ENCODE measurements at places on chromosomes 11 and 22.

GRCh38 chr11:77155082-77155475 lies 27.0 kb downstream of the MYO7A start:
- no peak for DNase-seq

DNA sequence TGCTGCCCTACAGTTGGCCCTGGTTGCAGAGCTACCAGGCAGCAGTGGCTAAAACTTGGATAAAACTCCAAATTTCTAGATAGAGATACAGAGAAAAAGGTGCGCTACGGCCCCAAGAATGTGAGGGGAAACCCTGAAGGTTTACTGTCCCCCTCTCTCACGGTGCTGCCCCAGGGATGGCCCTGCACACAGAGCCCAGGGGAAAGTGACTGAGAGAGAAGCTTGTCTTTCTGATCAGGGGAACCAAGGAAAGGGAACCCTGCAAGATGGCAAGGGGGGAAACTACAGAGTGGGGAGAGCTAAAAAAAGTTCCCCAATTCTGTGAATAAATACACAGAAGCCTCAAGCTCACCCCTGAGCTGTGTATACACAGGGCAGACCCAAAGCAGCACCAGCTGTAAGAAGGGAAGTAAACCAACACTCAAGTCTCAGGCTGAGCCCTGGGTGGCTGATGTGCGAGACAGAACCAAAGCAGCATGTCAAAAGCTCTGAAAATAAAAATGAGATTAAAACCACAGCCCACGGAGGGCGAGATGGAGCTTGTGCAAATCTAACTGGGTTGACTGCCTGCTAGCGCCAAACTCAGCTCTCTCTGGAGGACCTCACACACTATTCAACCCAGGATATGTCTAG lies 22.1 kb downstream of the GNB1L start:
- no peak for DNase-seq

GRCh38 chr11:15967966-15968365 lies 388.4 kb downstream of the SOX6 start:
- peak; percentile 33 for DNase-seq

DNA sequence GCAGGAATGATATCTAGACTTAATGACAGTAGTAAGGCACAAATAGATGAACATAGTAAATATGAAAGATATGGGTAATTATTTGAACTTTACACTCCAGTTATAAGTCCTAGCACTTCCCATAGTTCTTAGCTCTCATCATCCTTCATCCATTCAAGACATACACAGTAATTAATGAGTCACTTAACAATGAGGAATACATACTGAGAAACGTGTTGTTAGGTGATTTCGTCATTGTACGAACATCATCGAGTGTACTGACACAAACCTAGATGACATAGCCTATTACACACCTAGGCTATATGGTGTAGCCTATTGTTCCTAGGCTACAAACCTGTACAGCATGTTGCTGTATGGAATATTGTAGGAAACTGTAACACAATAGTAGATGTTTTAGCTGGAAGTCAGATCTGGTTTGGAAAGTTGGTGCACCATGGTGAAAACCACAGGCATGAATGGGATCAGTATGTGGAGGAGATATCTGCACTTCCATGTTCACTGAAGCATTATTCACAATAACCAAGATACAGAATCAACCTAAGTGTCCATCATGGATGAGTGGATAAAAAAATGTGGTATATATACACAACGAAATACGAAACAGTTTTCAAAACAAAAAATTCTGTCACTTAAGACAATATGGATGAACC lies 229.9 kb upstream of the PITPNB start:
- peak; percentile 16 for DNase-seq

- no peak for DNase-seq
These were observed 83.7 kb downstream of the FAT3 start for GRCh38 chr11:92308366-92308765.

- DNase-seq = no peak
These were observed 91.7 kb upstream of the OR4B1 start for GRCh38 chr11:48124880-48125279.

DNA sequence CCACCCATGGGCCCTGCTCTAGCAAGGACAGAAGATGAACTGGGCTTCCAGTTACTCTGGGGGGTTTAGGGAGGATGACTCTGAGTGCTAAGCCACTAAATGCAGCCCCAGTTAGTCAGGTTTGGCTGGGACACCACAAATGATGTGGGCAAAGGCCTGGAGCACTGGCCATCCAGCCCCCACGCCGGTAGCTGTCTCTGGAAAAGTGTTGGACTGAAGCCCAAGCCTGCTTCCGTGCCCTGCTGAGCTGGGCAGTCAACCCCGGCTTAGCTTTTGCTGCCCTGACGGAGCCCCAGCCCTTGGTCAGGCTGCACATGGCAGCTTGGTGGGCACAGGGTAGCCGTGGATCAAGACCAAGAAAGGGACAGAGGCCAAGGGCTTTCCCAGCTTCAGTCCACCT lies 5.7 kb upstream of the GSTP1 start:
- DNase-seq = no peak

DNA sequence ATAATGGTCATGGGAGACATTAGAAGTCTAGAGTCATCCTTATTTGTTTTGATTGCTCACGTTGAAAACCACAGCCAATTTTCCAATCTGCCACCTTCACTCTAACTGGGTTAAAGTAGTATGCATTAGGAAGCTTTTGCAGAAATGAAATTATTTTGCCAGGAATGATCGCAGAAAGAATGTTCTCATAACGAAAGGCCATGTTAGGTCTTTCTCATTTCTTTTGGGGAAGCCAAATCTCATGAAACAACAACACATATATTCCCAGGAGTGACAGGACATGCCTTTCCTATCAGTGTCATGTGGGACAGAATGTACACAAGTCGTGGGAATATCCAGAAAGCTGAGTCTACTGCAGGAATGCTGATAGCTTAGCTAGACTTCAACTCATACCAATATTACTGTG lies 386.3 kb downstream of the AASDHPPT start:
- no peak for DNase-seq

DNA sequence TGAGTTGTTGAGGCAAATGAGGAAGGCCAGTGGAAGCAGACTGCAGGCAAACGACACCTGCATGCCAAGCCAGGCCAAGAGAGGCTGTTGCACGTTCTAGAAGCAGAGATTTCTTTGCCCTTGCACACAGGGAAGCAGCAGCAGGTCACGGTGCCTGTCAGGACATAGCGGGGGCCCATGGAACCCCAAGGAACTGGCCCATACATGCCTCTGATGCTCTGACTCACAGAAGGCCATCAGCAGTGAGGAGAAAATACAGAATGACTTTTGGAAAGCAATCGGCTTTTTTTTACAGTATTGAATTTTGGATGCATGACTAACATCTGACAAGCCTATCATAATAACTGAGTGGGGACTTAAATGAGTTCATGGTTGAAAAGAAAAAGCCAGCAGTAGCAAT lies 123.9 kb downstream of the MPPED1 start:
- no peak for DNase-seq

- no peak for DNase-seq
These were observed 772.0 kb downstream of the ETS1 start for GRCh38 chr11:127815331-127815730.

- DNase-seq = no peak
These were observed 765.4 kb upstream of the ANO3 start for GRCh38 chr11:25566298-25567200.

DNA sequence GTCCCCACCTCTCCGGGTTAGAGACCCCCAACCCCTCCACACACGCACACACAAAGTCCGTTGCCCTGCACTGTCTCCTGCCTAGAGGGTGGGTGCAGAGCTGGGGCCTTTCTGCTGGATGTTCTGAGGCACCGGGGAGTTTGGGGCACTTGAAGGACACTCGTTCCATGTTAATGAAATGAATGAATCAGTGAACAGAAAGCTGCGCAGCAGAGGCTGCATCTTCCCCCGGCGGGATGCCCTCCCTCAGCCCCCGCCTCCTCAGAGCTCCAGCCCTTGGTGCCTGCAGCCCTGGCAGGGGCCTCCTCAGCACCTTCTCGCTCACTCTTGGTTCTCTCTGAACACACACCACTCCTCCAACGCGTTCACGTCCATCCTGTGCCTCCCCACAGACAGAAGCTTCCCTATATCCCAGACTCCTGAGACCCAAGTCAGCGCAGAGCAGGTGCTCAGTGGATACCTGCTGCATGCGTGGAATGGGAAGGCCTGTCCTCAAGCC lies 611.9 kb downstream of the TBC1D22A start:
- no peak for DNase-seq

GRCh38 chr11:14669958-14670357 lies 26.4 kb downstream of the PDE3B start:
- DNase-seq = no peak

DNA sequence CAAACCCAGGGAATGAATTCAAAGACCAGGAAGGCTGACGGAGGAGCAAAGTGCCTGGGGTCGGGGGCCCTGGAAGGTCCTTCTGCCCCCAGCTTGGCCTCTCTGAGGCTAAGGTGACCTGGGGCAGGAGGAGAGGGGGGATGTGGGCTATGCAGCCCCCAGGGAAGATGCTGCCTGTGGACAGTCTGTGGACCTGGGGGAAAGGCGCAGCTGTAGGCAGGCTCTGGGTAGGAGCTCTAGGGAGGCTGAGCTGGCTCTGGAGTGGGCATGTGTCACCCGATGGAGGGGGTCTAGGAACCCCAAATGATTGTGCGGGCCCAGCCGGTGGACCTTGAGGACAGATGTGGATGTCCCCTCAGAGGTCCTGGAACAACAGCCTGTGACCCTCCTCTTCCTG lies 42.8 kb downstream of the WNT7B start:
- DNase-seq = no peak

GRCh38 chr11:65386307-65387140 lies at the start of gene FRMD8:
FRMD8 (plus strand) TSS chr11:65386637; CDS start chr11:65387037, 400 bp downstream.
- DNase-seq = peak; percentile 74

GRCh38 chr22:31561238-31561887 lies 65.0 kb downstream of the SFI1 start:
- peak; percentile 77 for DNase-seq

GRCh38 chr11:34634694-34635062 lies 13.8 kb downstream of the EHF start:
- no peak for DNase-seq

DNA sequence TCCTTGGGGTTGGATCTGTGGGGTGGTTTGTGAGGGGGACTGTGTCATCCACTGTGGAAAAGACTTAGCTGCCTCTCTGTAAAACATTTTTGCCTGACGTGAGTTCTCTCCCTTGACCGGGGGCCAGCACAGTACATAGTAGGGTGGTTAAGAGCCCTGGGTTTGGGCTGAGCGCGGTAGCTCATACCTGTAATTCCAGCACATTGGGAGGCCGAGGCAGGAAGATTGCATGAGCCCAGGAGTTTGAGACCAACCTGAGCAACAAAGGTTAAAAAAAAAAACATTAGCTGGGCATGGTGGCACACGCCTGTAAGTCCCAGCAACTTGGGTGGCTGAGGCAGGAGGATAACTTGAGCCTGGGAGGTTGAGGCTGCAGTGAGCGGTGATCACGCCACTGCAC lies 74.7 kb upstream of the WNT7B start:
- DNase-seq = no peak

- no peak for DNase-seq
These were observed 1112.7 kb downstream of the DLG2 start for GRCh38 chr11:84514436-84514835.

GRCh38 chr11:126753990-126754389 lies 246.6 kb downstream of the KIRREL3 start:
- DNase-seq = no peak

DNA sequence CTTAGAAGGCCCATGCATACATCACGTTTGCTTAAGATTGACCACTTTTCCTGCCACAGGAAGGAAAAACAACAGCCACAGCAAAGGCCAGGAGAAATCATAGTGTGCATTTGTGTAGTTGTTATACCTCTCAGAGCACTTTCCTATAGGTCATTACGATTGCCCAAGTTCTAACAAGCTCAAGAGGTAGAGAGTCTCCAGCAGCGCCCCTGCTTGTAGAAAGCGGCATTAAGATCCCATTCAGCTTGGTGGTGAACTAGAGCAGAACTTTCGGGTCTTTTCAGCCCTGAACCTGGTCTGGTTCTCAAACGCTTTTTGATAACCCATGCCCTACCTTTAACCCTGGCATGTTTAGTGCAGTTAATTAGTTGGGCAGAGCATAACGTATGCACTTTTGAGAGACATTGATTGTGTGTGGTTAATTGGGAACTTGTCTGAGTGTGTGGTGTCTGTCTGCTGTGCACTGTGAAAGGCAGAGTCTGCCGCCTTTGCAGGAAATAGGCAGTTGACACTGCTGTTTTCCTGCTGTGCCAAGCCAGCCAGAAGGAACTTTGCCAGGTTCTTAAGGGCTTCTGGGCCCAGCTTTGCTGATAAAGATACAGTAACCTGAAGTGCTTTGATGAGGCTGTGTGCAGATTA lies 109.9 kb upstream of the CLMP start:
- no peak for DNase-seq

- DNase-seq = peak; percentile 65
These were observed at the start of gene TP53I11 for GRCh38 chr11:44950625-44951476. TP53I11 (minus strand) TSS chr11:44950883; CDS start chr11:44938335, 12,548 bp downstream.

DNA sequence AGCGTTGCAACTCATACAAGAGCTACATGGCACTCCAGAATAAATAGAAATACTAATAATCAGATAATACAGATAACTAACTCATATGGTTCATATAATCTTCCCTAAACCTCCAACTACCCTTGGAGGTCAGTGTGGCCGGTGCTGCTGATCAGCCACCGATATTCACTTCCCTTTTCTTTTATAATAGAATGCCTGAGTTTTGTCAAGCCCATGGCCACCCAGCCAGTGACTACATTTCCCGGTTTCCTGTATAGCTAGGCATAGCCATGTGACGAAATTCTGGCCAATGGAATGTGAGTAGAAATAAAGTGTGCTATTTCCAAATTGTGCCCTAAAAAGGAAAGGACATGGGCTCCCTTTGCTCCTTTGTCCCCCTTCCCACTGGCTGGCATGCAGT lies 5.9 kb upstream of the CAT start:
- no peak for DNase-seq

DNA sequence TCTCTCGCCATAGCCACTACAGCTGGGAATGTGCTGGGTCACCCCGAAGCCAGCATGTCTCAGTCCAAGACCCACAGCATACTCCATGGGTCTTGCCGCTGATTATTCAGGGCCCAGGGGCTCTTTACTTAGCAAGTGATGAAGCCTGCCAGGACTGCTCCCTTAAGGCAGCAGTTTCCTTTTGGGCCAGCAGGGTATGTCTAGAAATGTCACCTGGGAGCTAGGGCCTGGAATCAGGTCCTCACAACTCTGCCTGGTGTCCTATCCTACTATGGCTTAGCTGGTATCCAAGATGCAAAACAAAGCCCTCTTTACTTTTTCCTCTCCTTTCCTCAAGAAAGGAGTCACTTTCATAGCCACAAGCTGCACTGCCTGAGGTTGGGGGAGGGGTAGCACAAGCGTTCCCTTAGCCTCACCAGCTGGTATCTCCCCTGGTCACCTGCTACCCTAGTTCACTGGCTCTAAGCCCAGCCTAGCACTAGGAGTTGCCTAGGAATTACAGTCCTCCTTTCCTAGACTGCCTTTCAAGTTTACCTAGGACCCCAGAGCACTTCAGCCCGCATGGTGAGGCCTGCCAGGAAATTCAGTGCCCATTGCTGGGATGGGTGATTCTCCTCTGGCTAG lies 22.6 kb upstream of the NCR3LG1 start:
- no peak for DNase-seq

DNA sequence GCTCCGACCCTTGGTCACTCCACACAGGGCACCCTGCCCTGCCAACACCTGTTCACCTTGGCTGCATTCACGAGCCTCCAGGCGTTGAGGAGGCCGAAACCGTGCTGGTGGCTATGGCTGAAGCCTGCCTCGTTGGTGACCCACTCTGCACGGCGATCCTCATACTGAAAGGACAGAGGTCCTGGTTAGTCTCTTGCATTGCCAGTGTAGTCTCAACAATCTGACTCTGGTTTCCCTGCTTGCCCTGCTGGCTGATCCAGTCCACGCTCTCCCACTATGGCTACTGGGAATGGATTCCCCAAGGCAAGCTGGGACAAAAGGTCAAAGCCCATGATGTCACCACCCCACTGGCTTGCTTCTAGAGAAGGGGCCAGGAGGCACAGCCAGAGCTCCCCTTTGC lies 12.9 kb downstream of the PCSK7 start:
- DNase-seq = no peak
